ENCODE measurements at places on chromosomes 12 and 14. TPM values are rescaled to one million over a fixed set of nuclear protein-coding genes. Genes with fewer than 3 reads are reported as not detected.
A peak's percentile ranks its signal among the peaks of the same experiment; 100 is the strongest.

Gene MMP19
- 1.1 TPM for total RNA-seq

GRCh38 chr14:67514650-67515385 lies 18.3 kb upstream of the PLEKHH1 start:
- peak; percentile 66 for DNase-seq

DNA sequence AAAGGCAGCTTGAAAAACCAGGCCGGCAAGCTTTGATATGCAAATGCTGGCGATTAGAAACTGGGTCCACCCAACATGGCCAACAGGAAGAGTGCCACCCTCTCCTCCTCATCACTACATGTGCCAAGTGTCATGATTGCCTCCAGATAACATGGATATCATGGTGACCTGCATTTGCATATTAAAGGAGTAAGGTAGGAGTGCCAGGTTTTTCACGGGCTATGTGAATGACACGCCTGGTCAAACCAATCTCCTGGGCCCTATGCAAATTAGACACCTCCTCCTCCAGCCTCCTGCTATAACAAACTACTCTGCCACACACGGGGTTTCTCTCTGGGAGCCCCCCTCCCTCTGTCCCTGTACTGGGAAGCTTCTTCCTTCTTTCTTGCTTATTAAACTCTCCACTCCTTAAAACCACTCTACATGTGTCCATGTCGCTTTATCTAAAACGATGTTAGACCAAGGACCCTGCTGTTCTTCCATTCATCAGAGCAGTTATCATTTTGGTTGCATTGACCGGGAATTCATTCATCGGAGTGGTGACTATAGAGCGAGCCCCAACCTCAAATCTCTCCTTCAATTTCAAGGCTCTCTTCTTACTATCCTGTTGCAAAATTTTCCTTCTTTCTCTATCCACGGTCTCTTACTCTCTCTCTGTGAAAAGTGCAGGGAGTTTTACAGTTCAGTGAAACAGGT lies 27.5 kb downstream of the APOBEC1 start:
- DNase-seq, result no peak

DNA sequence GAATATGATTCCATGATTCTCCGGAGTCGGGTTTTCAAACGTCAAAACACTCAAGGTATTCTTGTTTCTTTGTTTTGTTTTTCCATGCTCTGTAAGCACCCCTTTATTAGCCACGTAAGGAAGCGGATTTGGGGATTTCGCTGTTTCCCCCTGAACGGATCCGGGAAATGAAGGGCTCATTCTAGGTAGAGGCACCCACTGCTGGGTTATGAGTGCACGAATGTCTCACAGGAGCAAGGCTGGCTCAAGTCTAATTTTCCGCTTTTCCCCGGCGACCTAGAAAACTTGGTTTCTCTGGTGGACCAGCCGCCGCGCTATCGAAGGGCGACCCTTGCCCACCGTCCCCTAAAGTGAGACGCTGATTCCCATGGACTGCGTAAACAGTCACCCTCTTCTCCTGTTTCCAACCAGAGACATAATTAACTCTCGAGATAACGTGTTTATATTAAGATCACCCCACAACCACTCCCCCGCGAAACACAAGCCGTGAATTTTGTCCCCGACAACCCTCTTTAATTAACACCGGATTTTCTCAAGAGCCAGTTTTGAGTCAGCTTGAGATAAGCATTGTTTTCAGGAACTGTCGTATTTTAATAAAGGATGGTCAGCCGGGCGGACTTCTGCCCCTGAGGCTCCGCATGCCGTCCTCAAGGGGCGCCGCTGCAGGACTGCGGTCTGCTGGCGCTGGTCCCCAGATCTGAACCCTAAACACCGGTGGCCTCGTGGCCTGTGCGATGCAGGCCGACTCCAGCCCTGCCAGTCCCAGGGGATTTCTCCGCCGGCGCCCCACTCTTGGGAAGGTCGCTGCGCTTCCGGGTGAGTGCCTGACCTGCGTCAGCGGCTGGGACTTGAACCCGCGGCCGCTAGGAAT lies 515 bp upstream of the ABCC9 start:
- DNase-seq, result no peak

DNA sequence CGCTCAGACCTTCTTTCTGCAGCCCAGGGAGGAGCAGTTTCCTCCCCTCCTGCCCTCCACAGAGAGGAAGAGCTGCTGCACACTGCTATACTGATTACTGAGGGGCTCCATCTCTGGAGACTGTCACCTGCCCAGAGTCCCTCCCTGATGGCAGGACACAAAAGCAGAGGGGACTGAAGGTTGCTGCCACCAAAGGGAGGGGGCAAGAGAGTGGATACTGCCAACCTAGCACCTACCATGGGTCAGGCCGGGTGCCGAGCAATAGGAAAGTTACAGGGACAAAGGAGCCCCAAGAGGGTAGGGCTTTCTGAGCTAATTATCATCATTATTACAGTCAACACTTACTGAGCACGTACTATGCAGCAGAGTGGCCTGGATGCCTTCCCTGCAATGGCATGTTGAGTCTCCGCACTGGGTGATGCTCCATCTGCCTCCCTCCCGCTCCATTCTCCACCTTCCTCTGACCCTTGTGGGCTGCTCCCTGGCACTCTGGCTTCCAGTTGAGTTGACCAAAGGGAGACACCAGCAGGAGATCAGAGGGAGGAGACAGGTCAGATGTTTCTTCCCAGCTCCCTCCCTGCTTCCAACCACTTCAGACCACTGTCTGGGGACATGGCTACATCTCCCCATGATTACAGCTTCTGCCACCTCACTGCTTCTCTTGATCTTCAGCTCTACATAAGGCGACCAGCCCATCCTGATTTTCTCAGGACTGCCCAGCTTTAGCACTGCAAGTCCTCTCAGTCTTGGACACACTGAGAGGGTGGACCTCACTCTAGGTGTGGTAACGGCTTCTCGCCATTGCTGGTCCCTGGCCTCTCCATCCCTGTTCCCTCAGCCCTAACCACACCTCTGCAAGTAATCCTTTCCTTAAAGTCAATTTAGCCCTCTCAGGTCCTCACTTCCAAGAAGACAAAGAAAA lies 2.6 kb upstream of the KRT79 start:
- DNase-seq, result no peak

Data from K562 (cell line).